Activated CD8-positive, alpha-beta T cell treated with anti-CD3 and anti-CD28 coated beads, Interleukin-2, amount 10 ng/mL, durations not matched to agents 7 days and 5 days (primary cell): ENCODE measurements at places on chromosomes 13 and 19.

DNA sequence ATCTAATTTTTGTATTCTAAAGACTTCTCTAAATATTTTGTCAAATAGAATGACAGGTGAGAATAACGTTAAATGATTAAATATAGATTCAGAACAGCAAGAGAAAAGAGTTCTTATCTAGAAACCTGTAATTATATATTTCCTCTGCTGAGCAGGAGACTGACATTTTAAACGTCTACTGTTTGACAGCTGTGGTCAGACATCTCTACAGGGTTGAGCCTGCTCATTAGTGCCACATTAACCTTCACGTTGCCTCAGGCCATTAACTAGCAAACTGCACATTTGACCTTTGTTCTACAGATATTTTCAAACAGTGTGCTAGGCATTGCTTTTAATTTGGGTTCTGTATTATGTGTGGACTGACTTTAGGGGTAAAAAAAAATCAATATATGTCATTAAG, 347.5 kb downstream of the GPC5 start:
- DNase-seq = no peak

GRCh38 chr13:64528838-64529237, 2701.3 kb downstream of the PCDH9 start:
- no peak for DNase-seq

DNA sequence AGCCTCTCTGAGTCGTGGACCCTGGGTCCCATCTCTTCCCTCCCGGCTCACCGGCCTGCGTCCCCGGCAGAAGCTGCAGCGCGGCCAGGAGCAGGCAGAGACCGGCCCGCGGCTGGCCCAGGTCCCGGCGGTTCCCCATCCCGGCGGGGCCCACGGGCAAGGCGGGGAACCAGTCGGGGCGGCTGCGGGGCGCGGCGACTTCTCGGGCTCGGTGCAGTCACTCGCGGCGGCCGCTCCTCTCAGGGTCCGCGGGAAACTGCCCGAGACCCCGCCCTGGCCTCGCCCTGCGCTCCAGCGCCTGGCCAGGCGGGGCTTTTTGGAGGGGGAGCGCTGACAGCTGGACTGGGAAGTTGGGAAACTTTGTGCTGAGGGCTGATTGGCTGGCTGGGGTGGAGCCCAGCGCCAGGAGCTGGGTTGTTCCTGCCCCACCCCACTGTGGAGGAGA, at the start of gene COL5A3:
TSS of gene COL5A3 (minus strand) at position 258 of the 445 bp plus-strand sequence. CDS start at position 139, 119 bp downstream.
- no peak for DNase-seq

DNA sequence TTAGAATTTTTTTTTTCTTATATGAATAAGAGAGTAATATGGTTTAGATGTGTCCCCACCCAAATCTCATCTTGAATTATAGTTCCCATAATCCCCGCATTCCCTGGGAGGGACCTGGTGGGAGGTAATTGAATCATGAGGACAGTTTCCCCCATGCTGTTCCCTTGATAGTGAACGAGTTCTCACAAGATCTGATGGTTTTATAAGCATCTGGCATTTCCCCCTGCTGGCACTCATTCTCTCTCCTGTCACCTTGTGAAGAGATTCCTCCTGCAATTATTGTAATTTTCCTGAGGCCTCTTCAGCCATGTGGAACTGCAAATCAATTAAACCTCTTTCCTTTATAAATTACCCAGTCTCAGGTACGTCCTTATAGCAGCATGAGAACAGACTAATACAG, 205.7 kb downstream of the MYO16 start:
- no peak for DNase-seq

DNA sequence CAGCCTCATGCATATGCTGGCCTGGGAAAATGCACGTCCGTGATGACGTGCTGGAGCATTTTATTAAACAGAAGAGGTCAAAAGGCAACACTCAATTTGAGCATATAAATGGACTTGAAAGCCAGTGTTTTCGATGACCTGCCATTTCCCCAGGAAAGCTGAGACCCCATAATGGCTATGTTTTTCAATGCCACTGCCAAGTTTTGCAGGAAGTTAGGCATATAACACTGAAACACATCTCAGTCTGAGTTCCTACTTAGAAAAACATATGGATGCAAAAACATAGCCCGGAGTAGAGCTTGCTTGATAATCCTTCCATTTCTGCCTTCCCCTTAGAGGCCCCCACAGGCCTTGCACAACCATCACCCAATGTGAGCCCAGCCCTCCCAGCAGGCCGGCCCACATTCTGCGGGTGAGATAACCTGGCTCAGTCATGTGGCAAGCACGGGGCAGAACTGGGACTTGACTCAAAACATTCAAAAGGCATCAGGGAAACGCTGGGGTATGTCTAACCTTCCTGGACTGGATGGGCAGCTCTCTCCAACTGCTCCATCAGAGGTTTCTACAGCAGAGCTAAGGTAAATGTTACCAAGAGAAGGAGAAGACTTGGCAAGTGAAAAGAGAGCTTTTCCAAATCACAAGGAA, 24.9 kb downstream of the EPS15L1 start:
- DNase-seq = peak; percentile 60

GRCh38 chr19:48169578-48169938, 586 bp downstream of the LIG1 start:
- DNase-seq = peak; percentile 93

- DNase-seq = no peak
Observed at GRCh38 chr19:6588508-6589345, 2.2 kb downstream of the CD70 start.

DNA sequence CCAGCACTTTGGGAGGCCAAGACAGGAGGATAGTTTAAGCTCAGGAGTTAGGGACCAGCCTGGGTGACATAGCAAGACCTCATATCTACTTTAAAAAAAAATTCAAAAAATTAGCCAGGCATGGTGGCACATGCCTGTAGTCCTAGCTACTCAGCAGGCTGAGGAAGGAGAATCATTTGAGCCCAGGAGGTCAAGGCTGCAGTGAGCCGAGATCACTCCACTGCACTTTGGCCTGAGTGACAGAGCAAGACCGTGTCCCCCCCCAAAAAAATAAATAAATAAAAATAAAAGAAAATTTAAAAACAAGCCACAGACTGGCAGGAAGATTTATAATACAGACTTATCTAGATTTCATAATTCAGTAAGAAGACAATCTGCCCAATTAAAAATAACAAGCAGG, 14.8 kb downstream of the PSPC1 start:
- no peak for DNase-seq

- peak; percentile 3 for DNase-seq
Observed at GRCh38 chr13:113497217-113497616, 6.7 kb upstream of the DCUN1D2 start.

GRCh38 chr19:23273590-23274412, 23.6 kb upstream of the ZNF724 start:
- DNase-seq = peak; percentile 96

GRCh38 chr13:51704399-51705313, 99.3 kb downstream of the DHRS12 start:
- no peak for DNase-seq

DNA sequence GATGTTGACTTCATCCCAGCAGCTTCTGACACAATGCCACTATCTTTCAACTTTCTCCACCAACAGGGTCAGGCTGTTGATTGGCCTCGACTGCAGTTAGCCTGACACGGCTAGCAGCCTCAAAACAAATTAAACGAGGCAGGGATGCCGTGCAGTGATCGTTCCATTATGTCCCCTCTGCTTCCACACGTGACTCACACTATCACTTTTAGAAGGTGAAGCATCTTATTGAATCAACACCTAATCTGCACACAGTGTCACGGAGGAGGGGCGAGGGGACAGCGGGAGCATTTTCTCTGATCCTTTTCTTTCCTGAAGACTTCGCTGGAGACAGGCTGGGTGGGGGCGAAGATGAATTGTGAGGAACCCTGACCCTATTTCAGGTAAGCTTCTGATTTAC, 241.9 kb upstream of the ZNF507 start:
- no peak for DNase-seq
